ENCODE measurements at places on chromosomes 12 and 14. TPM values are rescaled to one million over a fixed set of nuclear protein-coding genes. Genes with fewer than 3 reads are reported as not detected.

LRIG3 gene
- 68.6 TPM for total RNA-seq

GRCh38 chr14:103528146-103528586, 830 bp upstream of the TRMT61A start:
- H3K27me3 ChIP-seq, result no peaks in the 10 kb centered on the region
- peak; percentile 49 for DNase-seq
- peak overlapping the region; percentile 10 for H3K4me3 ChIP-seq
- H3K4me1 ChIP-seq, result peaks cover 74% of the 10 kb centered on the region
- peak overlapping the region; percentile 93 for H3K27ac ChIP-seq

DNA sequence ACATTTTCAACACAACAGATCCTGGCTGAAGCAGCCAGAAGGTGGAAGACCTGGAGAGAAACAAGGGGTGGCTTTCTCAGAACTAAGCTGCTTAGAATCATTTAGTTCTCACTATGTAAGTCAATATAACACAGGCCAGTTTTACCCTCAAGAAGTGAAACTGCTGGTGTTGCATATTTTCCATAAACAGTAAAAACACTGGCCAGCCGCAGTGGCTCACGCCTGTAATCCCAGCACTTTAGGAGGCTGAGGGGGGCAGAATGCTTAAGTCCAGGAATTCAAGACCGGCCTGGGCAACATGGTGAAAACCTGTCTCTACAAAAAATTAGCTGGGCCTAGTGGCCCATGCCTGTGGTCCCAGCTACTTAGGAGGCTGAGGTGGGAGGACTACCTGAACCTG, 11.6 kb downstream of the STX2 start:
- no peak overlapping the region for H3K27ac ChIP-seq
- H3K4me1 ChIP-seq, result peaks cover 12% of the 10 kb centered on the region

DNA sequence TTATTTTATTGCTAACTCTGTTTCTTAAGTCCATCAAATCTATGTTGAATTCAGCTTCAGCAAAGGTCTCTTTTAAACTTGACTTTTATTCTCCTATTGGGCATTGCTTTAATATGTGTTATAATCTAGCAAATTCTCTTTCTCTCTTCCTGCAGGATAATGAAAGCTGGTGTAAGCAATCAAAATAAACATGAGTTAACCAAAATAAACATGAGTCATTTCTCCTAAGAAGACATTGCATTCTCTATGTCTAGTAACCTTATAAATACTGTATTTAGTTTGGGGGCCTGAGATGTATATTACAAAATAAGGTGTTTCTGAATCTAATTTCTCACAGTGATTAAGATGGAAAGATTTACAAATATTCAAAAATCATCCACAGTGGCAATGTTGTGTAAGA, 739.1 kb upstream of the ATXN7L3B start:
- H3K36me3 ChIP-seq, result no peaks in the 10 kb centered on the region
- H3K27me3 ChIP-seq, result no peaks in the 10 kb centered on the region
- no peaks in the 10 kb centered on the region for H3K4me1 ChIP-seq
- no peak overlapping the region for H3K27ac ChIP-seq
- DNase-seq, result no peak

DNA sequence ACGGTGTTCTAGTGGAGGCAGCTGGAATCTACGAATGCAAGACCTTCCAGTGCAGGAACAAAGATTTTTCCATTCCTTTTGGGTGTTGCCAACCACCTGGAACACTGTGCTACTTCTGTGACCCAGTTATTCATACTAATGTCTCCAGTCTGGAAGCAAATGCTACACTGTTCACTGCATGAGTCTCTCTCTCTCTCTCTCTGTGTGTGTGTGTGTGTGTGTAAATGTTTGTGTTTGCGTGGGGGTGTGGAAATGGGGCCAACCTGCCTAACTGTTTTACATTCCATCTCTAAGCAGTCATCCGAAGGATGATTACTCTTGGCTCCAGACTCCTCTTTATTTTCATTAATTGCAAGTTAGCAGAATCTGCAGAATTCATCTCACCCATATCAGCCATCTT, 29.9 kb upstream of the YBX3 start:
- H3K36me3 ChIP-seq, result no peaks in the 10 kb centered on the region
- no peaks in the 10 kb centered on the region for H3K4me1 ChIP-seq
- no peak overlapping the region for H3K27ac ChIP-seq

DNA sequence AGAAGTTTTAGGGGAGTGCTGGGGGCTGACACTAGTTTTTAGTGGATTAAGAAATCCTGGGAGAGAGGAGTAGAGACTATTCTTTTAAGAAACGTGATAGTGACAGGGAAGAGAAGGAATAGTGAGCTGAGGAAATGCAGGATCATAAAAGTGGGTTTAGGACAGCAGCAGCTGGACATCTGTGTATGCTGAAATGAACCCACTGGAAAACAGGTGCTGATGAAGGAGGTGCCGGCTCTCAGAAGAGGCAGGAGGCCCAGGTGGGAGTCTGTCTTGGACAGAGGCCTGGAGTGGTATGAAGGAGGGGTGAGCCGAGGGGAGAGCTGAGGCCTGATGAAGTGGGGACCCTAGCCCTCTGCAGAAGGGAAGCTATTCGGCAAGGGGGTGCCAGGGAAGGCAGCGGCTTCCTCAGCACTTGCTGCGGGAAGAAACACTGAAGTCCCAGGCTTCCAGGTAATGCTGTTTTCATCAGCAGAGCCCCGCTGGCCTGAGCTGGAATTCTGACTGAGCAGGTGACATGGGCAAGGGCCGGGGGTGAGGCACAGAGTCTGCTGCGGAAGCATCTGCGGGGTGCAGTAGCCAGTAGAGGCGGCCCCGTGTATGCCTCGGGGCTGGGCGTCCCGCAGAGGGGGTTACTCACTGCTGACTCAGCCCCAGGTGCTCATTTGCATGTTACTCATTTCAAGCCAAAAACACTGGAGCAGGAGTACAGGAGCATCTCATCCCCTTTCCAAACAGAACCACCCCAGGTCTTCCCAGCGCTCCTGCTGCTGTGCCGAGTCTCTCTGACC, 89.7 kb downstream of the TMCC3 start:
- H3K36me3 ChIP-seq, result no peaks in the 10 kb centered on the region
- no peak overlapping the region for H3K4me3 ChIP-seq
- no peaks in the 10 kb centered on the region for H3K27me3 ChIP-seq
- no peak for DNase-seq

- no peak for DNase-seq
- H3K4me3 ChIP-seq, result no peak overlapping the region
- H3K27me3 ChIP-seq, result no peaks in the 10 kb centered on the region
- no peak overlapping the region for H3K27ac ChIP-seq
- no peaks in the 10 kb centered on the region for H3K4me1 ChIP-seq
These were observed 381.7 kb upstream of the CCDC196 start for GRCh38 chr14:66104486-66104885.

- H3K4me3 ChIP-seq, result no peak overlapping the region
- H3K4me1 ChIP-seq, result peaks cover 13% of the 10 kb centered on the region
- H3K36me3 ChIP-seq, result no peaks in the 10 kb centered on the region
These were observed 1.3 kb downstream of the HVCN1 start for GRCh38 chr12:110687396-110688169.

DNA sequence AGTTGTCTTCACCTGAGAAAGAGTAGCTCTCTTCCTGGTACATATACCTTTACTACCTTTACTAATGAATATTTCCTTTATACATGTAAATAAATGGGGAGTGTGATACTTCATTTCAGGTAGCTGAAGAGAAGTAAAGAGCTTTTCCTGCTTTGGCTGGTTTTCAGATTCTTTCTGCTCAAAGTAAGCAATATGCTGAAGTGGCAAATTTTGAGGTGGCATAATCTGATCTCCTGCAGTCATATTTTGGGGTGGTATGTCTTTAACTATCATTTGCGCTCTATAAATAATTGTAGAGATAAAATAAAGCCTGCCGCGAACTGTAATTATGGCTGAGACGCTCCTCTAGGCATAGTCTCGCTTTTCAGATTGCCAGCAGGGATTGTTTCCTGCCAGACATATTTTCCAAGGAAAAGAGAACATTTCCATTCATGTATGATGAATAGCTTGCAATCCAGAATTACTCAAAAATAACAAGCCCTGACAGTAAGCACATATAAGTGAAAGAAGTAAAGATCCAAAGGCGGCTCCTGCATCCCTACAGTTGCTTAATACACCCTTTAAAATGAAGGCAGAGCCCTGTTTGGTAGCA, 200.7 kb downstream of the C12orf50 start:
- DNase-seq, result no peak
- H3K4me1 ChIP-seq, result peaks cover 4% of the 10 kb centered on the region
- no peaks in the 10 kb centered on the region for H3K36me3 ChIP-seq
- H3K4me3 ChIP-seq, result no peak overlapping the region
- H3K27ac ChIP-seq, result no peak overlapping the region

RND1 gene
- total RNA-seq, result not detected

DNA sequence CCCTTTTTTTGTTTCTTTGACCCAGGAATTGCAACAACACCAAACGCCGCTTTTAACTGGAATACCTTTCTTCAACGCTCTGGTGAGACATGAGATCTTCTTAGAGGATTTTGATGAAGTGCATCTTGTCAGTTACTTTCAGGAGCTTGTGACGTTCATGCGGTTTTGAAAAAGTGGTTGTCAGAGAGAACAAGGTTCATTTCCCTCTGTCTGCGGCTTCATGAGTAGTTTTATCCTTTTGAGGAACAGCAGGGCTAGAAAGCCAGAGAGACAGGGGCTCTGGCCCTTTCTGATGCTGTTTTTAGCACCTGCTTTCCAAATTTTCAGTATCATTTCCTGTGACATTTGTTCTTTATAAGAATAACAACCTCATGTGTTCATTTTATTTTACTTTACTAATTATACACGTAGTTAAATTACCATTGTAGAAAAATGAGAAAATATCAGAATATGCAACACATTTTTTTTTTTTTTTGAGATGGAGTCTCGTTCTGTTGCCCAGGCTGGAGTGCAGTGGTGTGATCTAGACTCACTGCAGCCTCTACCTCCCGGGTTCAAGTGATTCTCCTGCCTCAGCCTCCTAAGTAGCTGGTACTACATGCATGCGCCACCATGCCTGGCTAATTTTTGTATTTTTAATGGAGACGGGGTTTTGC, 61.8 kb downstream of the GLT1D1 start:
- H3K27me3 ChIP-seq, result peaks cover 10% of the 10 kb centered on the region
- no peaks in the 10 kb centered on the region for H3K4me1 ChIP-seq
- no peak for DNase-seq
- no peak overlapping the region for H3K27ac ChIP-seq
- H3K36me3 ChIP-seq, result no peaks in the 10 kb centered on the region

DNA sequence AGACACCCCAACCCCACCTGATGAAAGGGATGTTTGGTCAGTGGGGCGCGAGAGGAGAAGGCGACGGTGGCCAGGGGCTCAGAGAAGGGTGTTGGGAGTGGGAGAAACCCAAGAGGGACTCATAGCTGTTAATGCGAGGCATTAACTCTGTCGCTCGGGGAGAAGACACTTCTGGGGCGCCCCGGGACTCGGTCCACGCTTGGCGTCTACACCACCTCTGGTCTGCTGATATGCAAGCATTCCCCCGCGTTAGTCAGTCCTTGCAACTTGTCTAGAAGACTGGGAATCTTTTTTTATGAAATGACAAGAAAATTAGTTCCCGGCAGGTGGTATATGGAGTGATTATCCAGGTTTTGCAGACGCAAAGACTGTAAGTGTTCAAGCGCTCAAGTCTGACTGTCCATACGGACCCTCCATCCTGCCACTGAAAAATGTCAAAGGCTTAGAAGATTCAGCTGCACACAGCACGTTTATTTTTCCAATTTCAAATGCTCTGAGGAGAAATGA, 360 bp upstream of the SLC35F4 start:
- H3K27ac ChIP-seq, result no peak overlapping the region
- H3K4me3 ChIP-seq, result no peak overlapping the region
- peaks cover 16% of the 10 kb centered on the region for H3K4me1 ChIP-seq

KLRG1 gene
- total RNA-seq, result 0.99 TPM

- H3K4me3 ChIP-seq, result no peak overlapping the region
- H3K27ac ChIP-seq, result no peak overlapping the region
- H3K27me3 ChIP-seq, result no peaks in the 10 kb centered on the region
- no peaks in the 10 kb centered on the region for H3K36me3 ChIP-seq
These were observed 747.3 kb downstream of the NRXN3 start for GRCh38 chr14:78917462-78917861.

EIF4B gene
- 389 TPM for total RNA-seq

GRCh38 chr12:91143206-91143605, 31.9 kb upstream of the LUM start:
- no peak for DNase-seq
- no peaks in the 10 kb centered on the region for H3K27me3 ChIP-seq
- peaks cover 7% of the 10 kb centered on the region for H3K4me1 ChIP-seq
- no peak overlapping the region for H3K4me3 ChIP-seq

GRCh38 chr12:11677752-11678151, 28.3 kb downstream of the ETV6 start:
- H3K4me3 ChIP-seq, result no peak overlapping the region
- H3K27me3 ChIP-seq, result no peaks in the 10 kb centered on the region
- no peaks in the 10 kb centered on the region for H3K36me3 ChIP-seq
- no peak for DNase-seq
- H3K27ac ChIP-seq, result no peak overlapping the region

DNA sequence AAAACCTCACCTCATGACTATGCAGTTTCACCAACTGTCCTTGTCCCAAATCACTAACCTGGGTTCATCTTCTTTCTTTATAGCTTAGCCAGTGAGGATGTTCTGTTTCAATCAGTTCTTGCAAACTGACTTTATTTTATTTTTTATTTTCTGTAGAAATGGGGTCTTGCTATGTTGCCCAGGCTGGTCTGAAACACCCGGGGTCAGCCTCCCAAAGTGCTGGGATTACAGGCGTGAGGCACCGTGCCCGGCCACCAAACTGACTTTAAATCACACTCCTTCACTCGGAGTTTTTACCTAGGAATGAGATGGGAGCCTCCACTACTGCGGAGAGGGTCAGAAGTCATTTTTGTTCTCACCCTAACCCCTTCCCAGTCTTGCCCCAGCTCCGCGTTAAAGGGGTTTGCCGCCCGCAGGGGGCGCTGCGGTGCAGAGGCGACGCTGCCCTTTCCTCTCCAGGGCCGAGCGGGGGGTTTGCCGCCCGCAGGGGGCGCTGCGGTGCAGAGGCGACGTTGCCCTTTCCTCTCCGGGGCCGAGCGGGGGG, 7.0 kb upstream of the B4GALNT3 start:
- no peak overlapping the region for H3K27ac ChIP-seq
- DNase-seq, result peak; percentile 44
- H3K4me1 ChIP-seq, result peaks cover 14% of the 10 kb centered on the region

DNA sequence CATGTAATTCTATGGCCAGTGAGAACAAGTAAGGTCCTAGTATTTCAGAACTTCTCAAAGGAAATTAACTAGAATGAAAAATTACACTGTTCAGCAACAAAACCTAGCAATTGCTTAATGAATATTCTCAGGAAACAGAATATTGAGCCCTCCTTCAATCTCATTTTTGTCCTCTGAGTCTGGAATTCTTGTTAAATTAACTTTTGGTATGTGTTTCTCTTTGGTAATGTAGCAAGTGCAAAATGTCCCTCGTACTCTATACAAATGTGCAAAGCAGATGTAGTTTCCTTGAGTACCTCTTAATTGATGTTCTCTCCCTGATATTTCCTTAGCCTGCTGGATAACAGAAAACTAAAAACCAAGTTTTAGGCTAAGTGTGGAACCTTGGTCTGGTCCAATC, 190.8 kb upstream of the CNOT2 start:
- no peaks in the 10 kb centered on the region for H3K36me3 ChIP-seq
- H3K27me3 ChIP-seq, result no peaks in the 10 kb centered on the region
- no peaks in the 10 kb centered on the region for H3K4me1 ChIP-seq
- H3K4me3 ChIP-seq, result no peak overlapping the region

NTS gene
- total RNA-seq, result 1.3 TPM

PPM1H gene
- total RNA-seq, result 4.9 TPM
